Natural killer cell treated with Interleukin-12 subunit alpha and Interleukin-12 subunit beta and Interleukin-15 and Interleukin-18, amount 100 ng/mL, for 72 hours (primary cell): ENCODE measurements at places on chromosomes 16 and 17.

- DNase-seq: no peak
Observed at GRCh38 chr16:86994215-86994614, 323.0 kb downstream of the C16orf95 start.

GRCh38 chr16:68526143-68526781, 12.8 kb upstream of the ZFP90 start:
- no peak for DNase-seq

DNA sequence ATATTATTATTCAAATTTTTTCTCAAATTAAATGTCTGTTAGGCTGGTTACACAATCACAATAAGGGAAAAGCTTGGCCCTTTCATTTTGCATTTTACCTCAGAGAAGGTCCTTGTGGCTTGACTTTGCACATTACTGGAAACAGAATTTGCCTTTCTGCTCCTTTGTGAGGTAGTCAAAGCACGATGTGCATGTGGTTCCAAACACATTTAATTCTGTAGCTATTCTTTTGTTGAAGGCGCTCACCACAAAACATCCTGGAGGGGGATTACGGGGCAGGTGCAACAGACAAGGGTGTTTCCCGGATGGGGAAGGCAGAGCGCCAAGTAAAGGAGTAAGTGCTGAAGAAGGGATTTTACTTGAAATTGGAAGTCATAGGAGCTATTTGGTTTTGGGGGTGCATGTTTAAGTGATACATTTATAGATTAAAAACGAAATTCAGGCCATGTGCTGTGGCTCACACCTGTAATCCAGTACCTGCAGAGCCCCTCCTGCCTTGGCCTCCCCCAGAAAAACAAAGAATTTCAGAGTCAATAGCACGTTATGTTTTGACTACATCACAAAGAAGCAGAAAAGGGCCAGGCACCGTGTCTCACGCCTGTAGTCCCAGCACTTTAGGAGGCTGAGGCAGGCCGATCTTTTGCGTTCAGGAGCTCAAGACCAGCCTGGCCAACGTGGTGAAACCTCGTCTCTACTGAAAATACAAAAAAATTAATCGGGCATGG, 31.2 kb upstream of the TENT4B start:
- DNase-seq: no peak

DNA sequence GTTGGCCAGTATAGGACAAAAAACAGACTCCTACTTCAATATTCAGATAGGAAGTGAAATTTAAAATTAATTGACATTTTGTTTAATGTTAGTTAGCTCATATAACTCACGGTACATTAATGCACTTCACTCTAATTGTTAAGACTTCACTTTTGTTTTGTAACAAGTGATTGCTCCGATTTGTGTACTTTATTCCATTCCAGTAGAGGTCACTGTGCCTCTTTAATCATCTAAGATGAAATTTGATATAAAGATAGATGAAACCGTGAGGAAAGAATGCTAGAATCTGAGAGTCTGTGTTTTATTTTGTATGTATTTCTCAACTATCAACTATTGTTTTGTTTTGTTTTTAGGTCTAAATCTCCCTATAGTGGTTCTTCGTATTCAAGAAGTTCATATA, 29.0 kb downstream of the RBBP6 start:
- no peak for DNase-seq

GRCh38 chr16:70739389-70739788, 53.5 kb upstream of the MTSS2 start:
- no peak for DNase-seq

DNA sequence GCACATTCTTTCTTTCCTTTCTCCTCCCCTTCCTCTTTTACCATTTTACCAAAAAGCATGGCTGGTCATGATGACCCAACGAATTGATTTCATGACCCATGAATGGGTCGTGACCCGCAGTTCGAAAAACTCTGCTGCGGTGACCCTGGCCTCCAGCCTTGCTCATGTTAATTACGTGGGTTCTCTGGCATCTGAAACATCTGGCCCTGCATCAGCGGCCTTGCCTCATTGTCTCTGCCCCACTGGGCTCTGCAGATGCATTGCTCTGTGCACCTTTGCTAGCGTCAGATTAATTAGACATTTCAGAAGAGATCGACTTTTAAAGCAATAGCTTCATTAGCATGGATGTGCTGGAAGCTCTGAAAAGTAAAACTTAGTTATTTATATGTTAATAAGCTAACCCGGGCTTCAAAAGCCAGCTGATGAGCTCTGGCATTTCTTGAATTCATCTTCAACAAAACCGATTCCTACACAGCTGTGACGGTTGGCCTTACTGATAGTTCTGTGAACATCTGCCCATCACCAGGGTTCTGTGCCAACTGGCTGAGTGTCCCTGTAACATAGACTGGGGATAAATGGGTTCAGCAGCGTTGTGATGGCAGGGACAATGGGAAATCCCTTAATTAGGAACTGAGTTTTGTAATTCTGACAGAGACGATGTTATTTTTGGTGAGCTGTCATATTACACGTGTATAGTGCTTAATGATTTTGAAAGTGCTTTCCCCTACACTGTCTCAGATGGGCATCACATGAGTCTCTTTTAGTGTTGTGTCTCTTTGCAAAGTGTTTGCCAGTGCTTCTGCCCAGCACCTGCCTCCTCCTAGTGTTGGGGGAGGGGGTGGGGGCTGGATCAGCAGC, 225.9 kb upstream of the EEF2KMT start:
- DNase-seq: no peak

DNA sequence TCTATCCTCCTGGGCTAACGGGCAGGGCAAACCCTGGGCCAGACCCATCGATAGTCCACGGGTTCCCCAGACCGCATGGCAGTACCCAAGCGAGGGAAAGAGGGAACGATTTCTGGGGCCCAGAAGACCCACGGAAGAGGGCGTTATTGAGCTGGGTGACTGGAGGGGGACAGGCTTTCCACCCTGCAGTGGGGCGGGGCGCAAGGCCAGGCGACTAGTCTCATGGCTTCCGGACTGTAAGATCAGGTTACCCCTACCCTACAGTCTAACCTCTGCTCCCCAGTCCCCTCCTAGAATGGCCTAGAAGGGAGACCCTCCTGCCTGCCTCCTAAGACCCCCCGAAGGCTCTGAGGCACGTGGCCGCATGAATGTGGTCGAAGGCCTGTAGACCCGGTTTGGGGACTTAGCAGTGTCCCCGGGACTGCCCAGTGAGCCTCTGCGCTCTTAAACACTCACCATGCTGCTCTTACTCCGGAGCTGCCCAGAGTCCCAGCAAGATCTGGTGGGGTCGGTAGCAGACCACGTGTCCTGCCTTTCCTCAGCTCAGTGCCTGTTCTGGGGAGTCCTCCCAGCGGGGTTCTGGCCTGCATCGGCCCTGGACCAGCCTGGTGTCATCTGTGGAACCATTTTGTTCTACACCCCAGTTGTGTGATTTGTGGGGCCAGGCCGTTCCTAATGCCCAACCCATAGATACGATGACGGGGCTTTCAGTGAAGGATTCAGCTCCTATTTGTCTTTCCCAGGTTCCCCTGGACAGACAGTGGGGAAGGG, 13.2 kb upstream of the AURKB start:
- DNase-seq: no peak

GRCh38 chr16:61500851-61501250, 535.4 kb downstream of the CDH8 start:
- DNase-seq: no peak

- DNase-seq: no peak
Observed at GRCh38 chr17:10216213-10216938, 18.0 kb upstream of the GAS7 start.

GRCh38 chr17:16986391-16986790, 14.5 kb upstream of the TNFRSF13B start:
- no peak for DNase-seq

GRCh38 chr17:75006653-75007052, 5.8 kb upstream of the MRPL58 start:
- DNase-seq: no peak
